ENCODE measurements at places on chromosomes 1 and 21.
A peak's percentile ranks its signal among the peaks of the same experiment; 100 is the strongest.

DNA sequence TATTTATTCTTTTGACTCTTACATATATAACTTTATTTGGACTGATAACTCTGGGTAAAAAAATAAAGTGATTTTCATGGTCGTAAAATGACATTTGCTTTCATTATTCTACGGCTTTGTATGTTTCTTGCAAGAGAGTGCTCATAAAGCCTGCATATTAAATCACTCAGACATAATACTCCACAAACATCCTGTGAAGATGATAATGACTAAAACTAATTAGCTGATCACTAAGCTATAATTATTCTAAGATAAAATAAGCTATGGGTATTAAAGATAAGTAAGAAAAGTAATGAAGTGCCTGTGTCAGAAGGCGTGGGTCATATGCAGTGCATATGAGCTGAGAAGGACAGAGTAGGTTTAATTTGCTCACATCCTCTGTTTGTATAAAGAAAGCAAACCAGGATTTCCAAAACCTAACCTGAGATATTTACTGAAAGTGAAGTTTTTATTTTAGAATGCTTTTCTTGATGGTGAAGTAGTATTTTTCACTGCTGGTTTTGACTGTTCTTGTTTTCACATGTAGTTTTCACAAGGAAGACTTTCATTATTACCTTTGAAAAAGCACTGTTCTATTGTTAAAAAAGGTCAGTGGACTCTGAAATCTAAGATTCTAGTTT is 278.8 kb downstream of the AMY1C start:
- DNase-seq: no peak

GRCh38 chr1:64826991-64827390 is 82.1 kb downstream of the RAVER2 start:
- DNase-seq: no peak

DNA sequence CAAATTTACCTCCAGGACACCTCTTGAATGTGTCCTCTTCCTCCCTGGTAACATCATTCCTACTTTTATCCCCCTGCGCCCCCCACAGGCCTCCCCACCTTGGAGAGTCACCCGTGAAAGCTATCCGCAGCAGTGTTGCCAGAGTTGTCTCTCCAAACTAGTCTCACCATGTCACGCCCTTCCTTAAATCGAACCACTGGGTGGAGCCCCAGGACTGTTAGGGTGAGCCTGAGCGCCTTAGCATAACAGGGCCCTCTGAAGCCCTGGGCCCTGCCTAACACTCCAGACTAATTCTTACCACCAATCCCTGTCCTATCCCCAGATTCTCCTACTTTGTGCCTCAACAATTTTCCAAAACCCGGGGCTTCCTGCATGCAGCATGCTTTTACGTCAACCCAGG is 35.0 kb downstream of the HSD3B2 start:
- DNase-seq: no peak

DNA sequence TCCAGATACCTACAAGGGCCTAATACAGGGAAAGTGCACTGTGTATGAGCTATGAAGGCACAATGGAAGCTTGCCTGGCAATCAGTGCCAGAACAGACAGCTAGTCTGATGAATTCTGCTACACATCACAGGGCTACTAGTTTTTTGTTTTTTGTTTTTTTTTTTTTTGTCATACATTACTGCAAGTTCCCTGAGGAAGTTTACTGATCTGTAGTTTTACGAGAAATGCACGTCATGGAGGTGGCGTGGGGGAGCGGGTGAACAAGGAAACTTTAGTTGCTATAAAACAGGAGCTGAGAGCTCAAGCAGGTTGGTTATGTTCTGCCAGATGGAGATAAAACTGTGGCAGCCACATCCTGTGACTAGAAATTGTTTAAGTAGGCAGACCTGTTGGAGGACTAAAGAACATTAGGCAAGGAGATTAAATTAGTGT is 17.7 kb downstream of the PTPRC start:
- no peak for DNase-seq

GRCh38 chr1:208892147-208892546 is 648.0 kb upstream of the PLXNA2 start:
- DNase-seq: no peak

DNA sequence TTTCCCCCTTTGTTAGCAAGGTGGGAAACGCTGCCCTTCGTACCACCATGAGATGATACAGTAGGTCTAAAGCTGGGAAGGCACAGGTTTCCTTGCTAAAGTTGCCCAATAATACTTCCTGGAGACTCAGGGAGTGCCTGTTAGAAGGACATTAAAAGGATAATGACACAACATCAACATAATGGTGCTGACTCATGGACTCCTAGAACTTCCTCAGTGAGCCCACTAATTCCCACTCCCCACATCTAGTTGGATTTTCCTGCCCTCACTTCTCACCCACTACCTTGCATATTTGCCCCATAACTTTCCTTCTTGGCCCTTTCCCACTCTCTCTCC is 17.5 kb downstream of the CFAP45 start:
- DNase-seq: no peak

- DNase-seq: no peak
Measured at GRCh38 chr21:25980710-25981109, 189.9 kb downstream of the APP start.

GRCh38 chr21:36188937-36189336 is 32.3 kb downstream of the DOP1B start:
- DNase-seq: no peak

GRCh38 chr1:218366322-218367052 is 21.4 kb downstream of the TGFB2 start:
- DNase-seq: no peak

DNA sequence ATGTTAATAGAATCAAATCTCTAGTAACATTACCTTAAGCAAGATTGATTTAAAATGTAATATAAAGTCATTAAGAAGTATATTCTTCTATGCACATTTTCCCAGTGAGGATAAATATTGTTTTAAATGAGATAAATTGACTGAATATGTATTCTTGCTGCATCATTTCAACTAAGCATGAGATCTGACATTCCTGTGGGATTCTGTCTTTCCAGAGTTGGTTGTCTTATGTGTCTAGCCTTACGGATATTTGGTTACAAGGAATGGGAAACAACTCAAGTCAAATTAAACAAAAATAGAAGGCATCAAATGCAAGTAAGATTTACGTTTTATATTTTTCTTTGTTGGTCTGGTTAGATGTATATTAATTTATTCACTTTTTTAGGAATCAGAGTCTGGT is 287.5 kb downstream of the PTGER3 start:
- no peak for DNase-seq

GRCh38 chr21:45644041-45644906 is 749 bp downstream of the PCBP3 start:
- DNase-seq: no peak

GRCh38 chr1:235757587-235758096 is 108.1 kb upstream of the GNG4 start:
- no peak for DNase-seq

GRCh38 chr21:16550917-16551741 is 821.3 kb downstream of the USP25 start:
- no peak for DNase-seq

- no peak for DNase-seq
Measured at GRCh38 chr1:227328405-227329019, 10.2 kb upstream of the CDC42BPA start.

DNA sequence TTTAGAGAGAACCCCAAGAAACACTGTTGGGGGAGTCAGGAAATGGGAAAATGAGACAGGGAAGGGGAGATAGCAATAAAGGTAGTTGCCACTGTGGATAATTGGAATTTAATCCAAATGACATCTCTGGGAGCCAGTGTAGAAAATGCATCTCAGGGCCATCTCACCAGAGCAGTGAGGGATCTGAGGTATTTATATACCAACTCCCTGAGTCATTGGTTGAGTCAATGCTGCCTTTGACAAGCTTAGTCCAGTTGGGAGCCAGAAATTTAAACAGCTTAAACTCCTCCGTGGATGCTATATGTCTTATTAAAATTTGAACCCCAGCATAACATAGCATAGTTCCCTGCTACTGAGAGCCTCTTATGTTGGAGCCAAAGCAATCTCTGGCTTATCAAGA is 140.3 kb downstream of the SLC30A10 start:
- DNase-seq: no peak

GRCh38 chr1:95352767-95353166 is 118.8 kb downstream of the RWDD3 start:
- no peak for DNase-seq

DNA sequence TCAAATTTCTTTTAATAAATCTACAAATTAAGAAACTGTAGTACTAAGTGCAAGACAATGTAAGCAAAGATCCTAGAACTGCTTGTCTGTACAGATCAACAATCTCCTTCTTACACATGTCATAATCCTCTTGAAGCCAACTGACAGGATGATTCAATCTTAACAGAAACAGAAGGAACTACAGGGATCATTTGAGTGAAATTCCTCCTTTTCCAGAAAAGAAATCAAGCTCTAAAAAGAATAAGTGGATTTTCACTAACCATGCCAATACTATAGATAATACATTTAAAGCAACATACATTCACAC is 53.2 kb downstream of the RAB3GAP2 start:
- DNase-seq: no peak

DNA sequence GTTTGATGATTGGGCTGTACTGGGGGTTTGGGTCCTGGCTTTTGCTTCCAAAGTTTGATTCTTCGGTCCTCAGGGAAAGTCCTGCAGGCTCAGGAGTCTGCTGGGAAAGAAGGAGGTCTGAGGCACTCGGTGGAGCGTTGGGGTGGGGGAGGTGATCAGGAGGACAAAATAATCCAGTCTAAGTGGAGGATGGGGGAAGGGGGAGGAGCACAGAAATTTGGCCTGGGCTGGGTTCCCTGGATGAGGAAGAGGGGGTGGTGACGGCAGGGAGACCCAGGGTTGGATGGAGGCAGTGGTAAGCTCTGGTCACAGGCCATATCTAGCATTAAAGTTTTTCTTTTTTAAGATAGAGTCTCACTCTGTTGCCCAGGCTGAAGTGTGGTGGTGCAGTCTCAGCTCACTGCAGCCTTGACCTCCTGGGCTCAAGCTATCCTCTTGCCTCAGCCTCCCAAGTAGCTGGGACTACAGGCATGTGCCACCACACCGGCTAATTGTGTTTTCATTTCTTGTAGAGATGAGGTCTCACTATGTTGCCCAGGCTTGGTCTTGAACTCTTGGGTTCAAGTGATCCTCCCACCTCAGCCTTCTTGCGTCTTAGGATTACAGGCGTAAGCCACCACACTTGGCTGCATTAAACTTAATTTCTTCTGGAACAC is 6.8 kb downstream of the SH2D2A start:
- no peak for DNase-seq

GRCh38 chr1:103529746-103530145 is 4.2 kb downstream of the RNPC3 start:
- no peak for DNase-seq

DNA sequence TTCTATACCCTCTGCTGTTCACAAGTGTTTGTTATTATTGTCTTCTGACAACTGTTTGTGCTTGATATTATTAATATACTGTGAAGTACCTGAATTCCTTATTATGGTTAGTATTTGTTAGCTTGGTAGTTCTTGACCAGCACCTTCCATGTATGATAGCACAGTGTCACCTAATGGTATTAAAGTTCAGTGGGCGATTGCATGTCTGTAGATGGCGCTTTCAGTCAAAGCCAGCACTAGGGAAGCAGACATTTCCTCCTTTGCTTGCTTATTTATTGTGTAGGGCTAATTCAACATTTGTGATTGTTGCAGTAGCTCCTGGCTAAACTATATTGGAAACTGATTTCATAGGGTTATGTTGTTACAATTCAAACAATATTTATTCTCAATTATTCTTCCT is 218.0 kb downstream of the ZP4 start:
- no peak for DNase-seq

- DNase-seq: peak; percentile 72
Measured at GRCh38 chr1:180253585-180254495, 23.8 kb downstream of the LHX4 start.

DNA sequence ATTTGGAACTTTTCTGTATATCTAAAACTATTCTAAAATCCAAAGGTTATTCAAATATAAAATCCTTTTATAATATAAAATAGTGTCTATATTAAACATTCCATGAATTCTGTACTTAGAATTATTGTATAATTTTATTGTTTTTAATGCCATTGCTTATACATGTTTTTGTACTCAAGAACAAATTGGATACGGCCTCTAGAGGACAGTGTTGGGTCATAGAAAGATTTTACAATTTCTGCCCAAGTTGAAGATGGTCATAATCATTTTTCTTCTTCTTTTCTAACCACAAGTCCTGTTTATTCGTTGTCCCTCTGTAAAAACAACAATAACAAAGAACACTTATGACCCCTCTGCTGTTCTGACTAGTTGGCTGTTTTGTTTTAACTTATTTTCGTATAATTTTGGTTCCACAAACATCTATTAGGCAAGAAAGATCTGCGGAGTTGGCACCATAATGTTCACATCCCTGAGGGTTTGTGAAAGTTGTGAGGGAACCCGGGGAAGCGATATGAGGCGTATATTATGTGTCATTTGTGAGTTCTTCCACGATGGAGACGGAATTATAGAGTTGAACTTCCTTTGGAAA is 75.7 kb upstream of the KIF26B start:
- no peak for DNase-seq

GRCh38 chr1:161098210-161099068 is at the start of gene KLHDC9:
KLHDC9 (plus strand) TSS chr1:161098361; CDS start chr1:161098536, 175 bp downstream.
- DNase-seq: peak; percentile 91

GRCh38 chr1:247322442-247322841 is 9.2 kb downstream of the ZNF496 start:
- DNase-seq: no peak

DNA sequence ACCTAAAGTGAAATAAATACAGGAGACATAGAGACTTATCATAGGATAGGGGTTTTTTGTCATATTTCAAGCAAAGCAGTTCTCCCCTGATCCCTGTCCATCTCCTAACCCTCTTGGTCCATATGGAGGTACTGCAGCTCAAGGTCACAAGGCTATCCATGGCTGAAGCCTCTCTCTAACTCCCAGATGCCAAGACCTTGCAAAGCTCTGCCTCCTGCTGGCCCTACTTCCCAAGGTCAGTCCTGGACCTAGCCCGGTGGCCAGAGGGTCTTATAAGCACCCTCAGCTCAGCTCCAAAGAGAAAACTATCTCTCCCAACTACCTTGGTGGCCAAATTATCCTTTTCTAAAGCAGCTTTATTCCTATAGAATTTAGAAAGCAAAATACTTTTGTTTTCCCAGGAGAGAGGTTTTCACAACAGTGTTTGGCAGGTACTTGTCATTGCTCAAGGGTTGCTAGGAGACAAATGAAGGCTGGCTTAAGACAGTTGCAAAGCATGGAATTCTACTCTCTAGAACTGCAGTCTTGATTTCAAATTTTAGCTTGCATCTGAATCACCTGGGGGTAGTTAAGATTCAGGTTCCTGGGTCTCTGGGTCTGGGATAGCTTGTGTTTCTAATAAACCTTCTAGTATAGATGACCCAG is 121.5 kb downstream of the XCL2 start:
- DNase-seq: no peak

DNA sequence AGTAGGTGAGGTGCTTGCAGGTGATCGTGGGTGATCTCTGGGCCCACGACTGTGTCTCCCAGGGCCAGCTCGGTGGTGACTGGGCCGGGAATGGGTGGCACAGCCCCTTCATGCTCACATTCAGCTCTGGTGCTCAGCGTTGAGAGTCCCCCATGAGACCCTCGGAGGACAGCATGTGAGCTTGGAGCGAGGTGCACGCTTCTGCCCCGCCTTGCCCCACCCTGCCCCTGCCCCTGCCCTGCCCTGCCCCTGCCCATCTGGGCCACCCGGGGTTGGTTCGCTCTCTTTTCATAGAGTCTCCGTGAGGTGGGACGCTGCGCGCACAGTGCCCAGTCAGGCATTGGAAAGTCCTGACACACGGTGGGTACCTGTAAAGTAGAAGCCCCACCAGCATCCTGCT is 75.3 kb upstream of the ACTL8 start:
- DNase-seq: no peak

GRCh38 chr1:41573785-41574713 is 89.6 kb upstream of the EDN2 start:
- no peak for DNase-seq

Data from upper lobe of left lung (tissue), 6 donors.